Brain (organoid and tissue), 16 donors: ENCODE measurements at places on chromosomes 11 and 22. TPM values are rescaled to one million over a fixed set of nuclear protein-coding genes. Genes with fewer than 3 reads are reported as not detected.

GRCh38 chr11:44917741-44918140 lies 32.9 kb downstream of the TP53I11 start:
- no peak for DNase-seq

DNA sequence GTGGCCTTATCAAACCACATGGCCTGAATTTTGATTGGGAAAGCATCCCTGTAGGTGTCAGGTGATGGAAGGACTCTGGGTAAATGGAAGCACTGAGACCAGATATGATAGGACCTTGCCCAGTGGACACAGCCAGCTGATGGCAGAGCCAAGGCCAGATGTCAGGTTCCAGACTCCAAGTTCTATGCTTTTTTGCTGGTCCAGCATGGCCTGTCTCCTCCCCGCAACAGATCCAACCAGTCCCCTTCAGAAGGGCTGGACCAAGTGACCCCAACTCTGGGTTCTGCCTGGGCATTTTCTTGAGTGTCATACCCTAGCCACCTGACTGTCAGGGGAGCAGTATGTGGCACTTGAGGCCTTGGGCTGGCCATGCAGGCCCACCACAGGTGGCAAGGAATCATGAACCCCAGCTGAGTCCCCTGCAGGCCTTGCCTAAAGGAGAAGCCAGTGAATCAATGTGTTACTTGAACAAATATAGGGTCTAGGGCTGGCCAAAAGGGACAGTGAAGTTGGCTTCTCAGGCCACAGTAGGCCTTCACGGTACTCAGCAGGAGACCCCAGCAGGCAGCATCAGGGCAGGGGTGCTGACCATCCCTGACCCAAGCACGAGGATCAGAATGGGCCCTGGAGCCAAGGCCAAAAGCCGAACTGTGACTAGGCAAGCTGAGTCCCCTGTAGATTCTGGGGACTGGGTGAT lies 27.1 kb downstream of the KCNQ1OT1 start:
- no peak for DNase-seq

GRCh38 chr22:25545146-25545545 lies 19.3 kb upstream of the GRK3 start:
- DNase-seq = no peak

GRCh38 chr11:94132152-94132558 lies 3.5 kb downstream of the PANX1 start:
- no peak for DNase-seq

- no peak for DNase-seq
Observed at GRCh38 chr11:10319702-10320558, 15.1 kb downstream of the ADM start.

Gene TEX54
- not detected for polyA plus RNA-seq

DNA sequence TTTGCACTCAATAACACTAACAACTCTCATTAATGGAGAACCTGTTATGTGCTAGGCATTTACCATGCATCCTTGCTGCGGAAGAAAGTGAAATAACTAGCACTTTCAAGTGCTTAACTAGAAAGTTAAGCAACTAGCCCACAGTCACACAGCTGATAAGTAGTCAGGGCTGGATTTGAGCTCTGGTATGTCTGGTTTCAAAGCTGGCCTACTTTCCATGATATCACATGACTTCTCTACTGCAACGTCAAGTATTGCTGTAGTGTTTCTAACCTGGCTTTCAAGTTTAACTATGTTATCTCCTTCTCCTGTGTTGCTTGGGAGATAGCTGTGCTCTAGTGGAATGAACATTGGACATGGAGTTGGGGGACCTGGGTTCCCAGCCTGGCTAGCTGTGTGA lies 12.1 kb downstream of the SLC15A3 start:
- no peak for DNase-seq

DNA sequence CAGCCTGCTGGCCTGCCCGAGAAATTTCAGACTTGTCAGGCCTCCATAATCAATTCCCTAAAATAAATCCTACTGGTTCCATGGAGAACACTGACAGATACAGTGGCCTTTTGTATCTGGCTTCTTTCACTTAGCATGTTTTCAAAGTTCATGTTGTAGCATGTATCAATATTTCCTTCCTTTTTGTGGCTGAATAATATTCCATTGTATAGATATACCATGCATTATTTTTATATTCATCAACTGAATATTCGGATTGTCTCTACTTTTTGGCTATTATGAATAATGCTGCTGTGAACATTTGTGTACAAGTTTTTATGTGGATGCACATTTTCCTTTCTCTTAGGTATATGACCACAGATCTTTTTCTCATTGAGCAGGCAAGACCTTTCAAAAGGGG lies 10.4 kb downstream of the SPTY2D1 start:
- no peak for DNase-seq

Gene NLRP14
- polyA plus RNA-seq = not detected

DNA sequence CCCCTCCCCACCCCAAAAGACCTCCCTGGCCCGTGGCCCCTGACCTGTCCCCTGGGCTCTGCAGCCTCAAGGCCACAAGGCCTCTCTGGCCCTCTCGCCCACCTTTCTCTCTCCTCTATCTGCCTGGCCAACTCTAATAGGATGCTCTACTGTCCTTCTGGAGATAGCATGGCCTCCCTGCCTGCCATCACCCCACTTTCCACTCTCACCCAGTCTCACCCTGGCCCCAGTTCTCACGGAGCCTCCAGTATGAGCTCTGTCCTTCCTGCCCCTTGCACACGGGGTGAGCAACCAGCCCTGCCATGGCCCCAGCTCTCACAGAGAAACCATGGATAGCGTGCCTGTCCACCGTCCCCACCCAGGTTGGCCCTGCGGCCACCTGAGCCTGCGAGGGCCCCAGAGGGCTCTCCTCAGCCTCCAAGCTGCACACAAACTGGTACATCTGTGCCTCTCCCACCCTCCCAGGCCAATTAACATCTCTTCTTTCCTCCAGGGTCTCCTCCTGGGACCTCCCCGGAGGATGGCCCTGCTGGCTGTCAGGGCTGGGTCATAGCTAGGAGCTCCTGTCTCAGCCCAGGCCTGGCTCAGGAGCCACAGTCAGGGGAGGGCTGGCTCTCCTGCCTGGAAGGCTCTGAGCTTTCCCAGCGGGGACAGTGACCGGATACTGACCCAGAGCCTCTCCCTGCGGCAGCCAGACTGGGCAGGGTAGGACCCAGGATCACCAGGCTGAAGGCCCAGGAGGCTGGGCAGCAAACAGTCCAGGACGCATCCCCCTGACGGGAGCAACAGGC lies 22.3 kb downstream of the RTN4R start:
- DNase-seq = no peak

DNA sequence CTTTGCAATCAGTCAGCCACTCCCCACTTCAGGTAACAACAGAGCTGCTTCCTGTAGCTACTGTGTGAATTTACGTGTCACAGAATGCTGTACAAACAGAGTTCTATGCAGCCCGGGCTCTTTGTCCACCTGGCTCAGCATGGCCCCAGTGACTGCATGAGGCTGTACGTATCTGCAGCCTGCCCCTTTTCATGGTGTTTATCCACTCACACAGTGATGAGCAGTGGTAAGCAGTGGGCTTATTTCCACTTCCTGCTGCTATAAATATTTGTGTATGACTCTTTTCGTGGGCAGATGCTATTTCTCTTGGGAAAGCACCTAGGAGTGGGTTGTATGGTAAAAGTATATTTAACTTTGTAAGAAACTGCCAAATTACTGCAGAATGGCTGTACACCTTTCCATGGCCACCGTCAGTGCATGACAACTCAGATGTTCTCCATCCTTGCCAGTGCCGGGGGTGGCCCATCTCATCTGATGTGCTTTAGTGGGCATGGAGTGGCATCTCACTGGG lies 43.3 kb downstream of the MYEOV start:
- no peak for DNase-seq

DNA sequence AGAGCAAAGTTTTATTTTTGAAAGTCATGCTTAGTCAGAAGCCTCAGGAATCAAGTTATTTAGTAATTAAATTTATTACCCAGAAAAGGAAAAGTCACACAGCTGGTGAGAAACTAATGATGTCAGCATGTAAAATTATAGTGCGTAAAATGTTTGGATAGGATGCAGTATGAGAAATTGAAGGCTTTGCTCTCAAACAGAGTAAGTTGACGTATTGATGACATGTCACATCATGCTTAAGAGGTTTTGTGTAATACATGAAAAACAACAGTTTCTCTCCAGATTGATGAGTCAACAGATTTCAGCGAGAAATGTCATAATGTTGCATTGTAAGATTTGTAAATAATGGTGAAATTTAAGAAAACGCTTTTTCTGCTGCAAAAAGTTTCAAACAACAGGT lies 769.8 kb downstream of the METTL15 start:
- DNase-seq = no peak

- no peak for DNase-seq
Observed at GRCh38 chr11:105004021-105004420, 18.9 kb downstream of the CASP5 start.

- no peak for DNase-seq
Observed at GRCh38 chr22:50525858-50526107, 385 bp upstream of the SCO2 start.

Gene ELMOD1
- 5.8 TPM for polyA plus RNA-seq

- no peak for DNase-seq
Observed at GRCh38 chr22:35039625-35040024, 26.3 kb upstream of the ISX start.

GRCh38 chr22:23106906-23107367 lies 34.9 kb downstream of the RSPH14 start:
- no peak for DNase-seq

Gene GPHA2
- polyA plus RNA-seq = not detected

- no peak for DNase-seq
Observed at GRCh38 chr22:21098099-21098671, 52.4 kb downstream of the LRRC74B start.

Gene RAG1
- polyA plus RNA-seq = not detected

Gene CLMP
- polyA plus RNA-seq = 17.6 TPM

DNA sequence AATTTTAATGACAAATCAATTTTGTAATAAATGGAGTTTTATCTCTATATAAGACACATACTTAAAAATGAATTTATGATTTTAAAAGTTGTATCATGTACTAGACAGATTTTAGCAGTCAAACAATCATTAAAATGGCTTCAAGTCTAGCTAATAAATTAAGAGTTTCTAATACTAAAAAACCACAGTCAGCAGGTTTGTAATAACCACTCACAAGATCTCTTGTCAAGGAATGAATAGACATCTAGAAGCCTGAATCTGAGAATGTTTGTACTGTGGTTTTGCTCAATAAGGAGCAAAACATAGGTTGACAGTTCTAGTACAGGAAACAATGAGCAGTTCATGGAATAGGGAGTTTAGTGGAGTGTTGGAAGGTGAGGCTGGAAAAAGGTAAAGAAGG lies 81.2 kb downstream of the DEUP1 start:
- DNase-seq = no peak

DNA sequence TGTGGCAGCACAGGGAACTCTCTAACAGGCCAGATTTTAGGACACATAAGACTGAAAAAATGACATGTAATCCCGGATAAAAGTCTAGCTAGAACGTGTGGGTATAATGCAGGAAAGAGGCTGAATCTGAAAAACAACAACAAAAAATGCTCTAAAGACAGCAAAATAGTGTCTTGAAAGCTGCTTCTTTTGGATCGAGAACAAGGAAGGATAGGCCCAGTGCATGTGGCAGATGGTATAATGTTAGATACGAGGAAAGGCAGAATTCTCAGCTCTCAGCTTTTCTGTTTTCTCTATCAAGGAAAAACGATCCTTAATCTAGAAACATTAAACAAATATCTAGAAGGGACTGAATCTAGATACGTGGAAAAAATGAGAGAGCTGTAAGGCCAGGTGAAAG lies 33.8 kb upstream of the PARVA start:
- DNase-seq = peak; percentile 90

- no peak for DNase-seq
Observed at GRCh38 chr11:132607575-132607974, 924.7 kb downstream of the OPCML start.

Gene MPZL2
- 4.9 TPM for polyA plus RNA-seq

DNA sequence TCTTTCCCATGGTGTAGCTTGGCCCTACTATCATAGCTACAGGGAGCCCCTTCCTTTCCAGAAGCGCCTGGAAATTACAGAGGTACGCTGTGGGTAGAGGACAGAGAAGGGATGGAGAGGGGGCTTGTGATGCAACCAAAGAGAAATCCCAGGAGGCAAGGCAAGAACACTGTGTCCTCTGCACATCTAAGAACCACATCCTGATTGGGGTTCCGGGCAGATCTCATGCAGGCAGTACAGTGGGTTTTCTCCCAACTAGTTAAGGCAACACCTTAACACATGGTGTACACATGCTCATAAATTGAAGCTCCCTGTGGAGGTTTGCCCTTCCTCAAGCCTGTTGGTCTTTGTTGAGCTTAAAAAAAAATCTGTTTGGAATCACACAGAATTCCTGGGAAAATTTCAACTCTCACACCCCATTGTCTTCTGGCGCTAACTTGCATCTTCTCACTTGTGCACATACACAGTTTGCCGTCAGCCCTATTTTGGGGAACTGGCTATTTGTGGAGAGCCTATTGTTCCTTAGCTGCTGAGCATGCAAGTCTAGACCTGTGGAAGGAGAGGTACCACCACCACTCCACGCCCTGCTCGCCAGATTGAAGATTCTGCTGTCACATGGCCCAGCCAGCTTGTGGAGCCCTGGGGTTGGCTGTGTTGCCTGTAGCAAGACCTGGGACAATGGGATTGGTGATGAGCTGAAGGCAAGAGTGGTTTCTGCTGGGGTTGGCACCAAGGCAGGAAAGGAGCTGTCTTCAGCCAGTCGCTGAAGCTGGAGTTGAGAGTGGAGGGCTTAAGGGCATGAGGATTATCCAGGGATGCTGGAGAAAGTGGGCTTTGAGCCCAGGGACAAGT lies 52.4 kb downstream of the ALX4 start:
- DNase-seq = no peak

Gene RTN4RL2
- polyA plus RNA-seq = 14.0 TPM

Gene TPH1
- not detected for polyA plus RNA-seq

- DNase-seq = no peak
Observed at GRCh38 chr11:12161603-12162350, 51.4 kb downstream of the MICAL2 start.

Gene VSIG2
- not detected for polyA plus RNA-seq

- DNase-seq = no peak
Observed at GRCh38 chr11:93663021-93663420, 1.5 kb downstream of the CEP295 start.

Gene NFAM1
- polyA plus RNA-seq = 1.4 TPM
